NCI-H1048 (cell line): ENCODE measurements at places on chromosomes 4 and X.

DNA sequence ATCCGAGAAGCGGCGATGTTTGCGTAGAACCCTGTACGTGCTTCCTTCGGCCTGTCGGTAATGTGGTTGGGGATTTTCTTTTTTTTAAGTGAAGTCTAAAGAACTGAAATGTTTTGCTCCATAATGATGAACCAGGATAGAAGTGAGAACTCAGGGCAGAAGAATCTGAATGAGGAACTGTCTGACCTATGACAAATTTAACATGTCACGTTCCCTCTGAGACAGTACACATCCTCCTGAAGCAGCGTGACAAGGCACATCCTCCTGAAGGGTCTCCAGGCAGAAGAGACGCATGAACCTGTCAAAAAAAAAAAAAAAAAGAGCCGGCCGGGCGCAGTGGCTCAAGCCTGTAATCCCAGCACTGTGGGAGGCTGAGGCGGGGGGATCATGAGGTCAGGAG is 6.2 kb downstream of the CSF2RA start:
- no peak for DNase-seq

- DNase-seq, result no peak
Observed at GRCh38 chrX:153443476-153444332, 2.2 kb downstream of the TREX2 start.

- no peak for DNase-seq
Observed at GRCh38 chr4:165191348-165191656, 16.1 kb upstream of the KLHL2 start.

GRCh38 chr4:54384563-54384962 is 155.5 kb downstream of the PDGFRA start:
- peak; percentile 27 for DNase-seq

DNA sequence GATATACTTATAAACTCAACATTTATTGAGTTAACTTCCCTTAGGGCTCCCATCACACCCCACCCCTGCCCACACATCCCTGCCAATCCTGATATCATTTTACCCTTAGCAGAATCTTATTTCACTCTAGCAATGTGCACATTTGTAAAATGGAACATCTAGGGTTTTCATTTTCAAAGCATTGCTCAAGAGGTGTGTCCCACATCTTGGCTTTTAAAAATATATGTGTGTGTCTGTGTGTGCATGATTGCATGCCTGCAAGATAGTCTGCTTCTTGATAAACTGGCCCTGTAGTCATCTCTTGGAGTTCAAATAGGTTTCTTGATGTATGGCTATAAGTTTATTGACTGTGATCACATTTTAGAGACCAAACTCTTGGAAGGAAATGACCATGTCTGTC is 26.4 kb upstream of the EGF start:
- no peak for DNase-seq

GRCh38 chr4:40164459-40164858 is 32.4 kb upstream of the RHOH start:
- no peak for DNase-seq

DNA sequence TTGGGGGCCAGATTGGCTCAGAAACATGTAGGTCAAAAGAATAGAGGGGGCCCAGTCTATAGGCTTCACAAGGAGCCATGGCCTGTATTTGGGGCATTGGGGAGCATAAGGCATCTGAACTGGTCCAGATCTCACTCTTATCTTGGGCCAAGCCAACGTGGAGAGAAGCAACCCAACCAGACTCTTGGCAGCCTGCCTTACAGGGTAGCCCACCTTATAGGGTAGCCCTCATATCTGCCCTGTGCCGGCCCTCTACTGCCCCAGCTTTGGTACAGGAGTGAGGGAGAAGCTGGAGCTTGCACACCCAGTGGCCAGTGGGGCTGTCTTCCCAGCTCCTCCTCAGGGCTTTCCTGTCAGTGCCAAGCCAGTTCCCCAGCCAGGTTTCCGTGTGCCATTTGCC is 142.2 kb downstream of the AMMECR1 start:
- DNase-seq, result no peak

- DNase-seq, result no peak
Observed at GRCh38 chr4:184528051-184528450, 53.7 kb upstream of the IRF2 start.

GRCh38 chr4:171676555-171677215 is 136.5 kb upstream of the GALNTL6 start:
- DNase-seq, result no peak

GRCh38 chr4:147094238-147094637 is 148.6 kb upstream of the TTC29 start:
- DNase-seq, result no peak

DNA sequence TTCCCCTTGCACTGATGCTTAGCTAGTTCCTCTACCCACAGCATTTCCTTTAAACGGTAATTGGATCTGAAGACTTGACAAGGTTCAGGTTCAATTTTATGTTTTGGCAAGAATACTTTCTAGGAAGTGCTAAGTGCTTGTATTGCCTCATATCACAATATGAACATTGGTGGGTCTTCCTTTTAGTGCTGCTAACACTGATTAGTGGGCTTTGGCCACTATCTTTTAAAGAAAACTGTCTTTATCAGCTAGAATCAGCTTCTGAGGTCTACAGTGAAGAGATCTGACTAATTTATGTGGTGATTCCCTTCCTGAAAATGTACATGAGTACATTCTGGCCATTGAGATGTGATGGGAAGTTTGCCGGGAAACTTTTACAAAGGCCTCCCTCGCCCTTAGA is 316.7 kb upstream of the KLF3 start:
- no peak for DNase-seq

DNA sequence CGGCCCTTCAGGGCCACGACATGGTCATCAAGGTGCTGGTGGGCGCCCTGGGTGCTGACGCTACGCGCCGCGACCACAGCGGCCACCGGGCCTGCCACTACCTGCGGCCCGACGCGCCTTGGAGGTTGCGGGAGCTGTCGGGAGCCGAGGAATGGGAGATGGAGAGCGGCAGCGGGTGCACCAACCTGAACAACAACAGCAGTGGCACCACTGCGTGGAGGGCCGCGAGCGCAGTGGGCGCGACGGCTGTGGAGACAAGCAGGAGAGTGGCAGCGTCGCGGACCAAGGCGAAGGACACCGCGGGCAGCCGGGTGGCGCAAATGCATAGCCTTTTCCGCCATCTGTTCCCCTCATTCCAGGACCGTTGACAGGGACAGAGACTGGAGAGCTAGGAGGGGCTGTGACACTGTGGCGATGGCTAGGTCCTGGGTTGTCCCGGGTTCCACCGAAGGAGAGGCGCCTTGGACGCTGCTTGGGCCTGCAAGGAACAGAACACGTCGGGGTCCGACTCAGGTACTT is 919 bp downstream of the SOWAHD start:
- no peak for DNase-seq

DNA sequence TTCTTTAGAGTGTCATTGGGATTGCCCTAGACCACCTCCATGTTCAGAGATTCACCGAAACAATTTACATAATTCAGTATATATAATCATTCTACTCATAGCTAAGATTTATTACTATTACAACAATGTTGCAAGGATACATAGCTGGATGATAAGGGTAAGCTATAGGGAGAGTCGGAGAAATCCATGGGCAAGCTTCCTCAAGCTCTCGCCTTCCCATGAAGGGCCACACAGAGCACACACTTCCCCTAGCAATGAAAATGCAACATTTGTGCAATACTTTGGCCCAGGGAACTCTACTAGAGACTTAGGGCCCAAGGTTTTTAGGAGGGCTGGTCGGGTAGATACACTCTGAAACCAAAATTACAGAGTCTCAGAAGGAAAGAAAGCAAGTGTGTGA is 49.7 kb upstream of the ABCG2 start:
- DNase-seq, result no peak

DNA sequence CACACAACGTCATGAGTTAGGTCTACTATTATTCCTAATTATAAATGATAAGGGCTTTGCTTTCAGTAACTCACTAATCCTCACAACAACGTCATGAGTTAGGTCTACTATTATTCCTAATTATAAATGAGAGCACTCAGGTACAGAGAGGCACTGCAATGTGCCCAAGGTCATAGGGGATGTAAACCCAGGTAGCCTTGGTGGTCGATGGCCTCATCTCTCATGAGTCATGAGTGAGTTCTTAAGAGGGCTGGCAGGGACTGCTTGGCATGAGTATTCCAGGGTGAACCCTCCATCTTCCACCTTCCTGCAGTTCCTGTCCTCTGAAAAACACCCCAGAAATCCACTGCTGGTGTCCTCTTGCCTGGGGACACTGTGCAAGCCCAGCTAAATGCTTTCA is 317.1 kb downstream of the STK32B start:
- DNase-seq, result no peak

GRCh38 chr4:48212165-48212564 is 57.5 kb downstream of the TEC start:
- no peak for DNase-seq

DNA sequence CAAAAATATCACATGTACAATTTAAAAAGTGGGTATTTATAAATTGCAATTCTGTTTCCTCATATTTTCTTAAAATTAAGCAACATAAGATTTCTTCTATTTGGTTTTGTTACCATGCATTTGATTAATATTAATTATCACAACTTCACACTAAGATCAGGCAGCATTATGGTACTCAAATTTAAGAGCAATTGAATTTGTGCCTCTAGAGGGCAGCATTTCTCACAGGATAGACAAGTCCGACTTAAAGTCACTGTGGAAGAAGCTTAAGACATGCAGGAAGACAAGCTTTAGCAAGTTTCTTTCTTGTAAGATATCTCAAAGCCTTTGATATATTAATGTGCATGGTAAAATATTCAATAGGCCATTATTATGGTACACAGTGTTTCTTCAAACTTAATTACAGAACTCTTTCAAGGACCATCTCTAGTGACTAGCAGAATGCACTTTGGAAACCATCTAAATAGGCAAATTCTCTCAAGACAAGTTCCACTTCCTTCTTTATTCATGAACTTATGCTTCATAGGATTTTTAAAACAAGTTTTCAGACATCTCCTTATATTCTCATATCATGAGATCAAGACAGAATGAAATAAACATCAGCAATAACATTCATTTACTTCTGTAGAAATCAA is 35.0 kb downstream of the FBXW7 start:
- DNase-seq, result peak; percentile 7

GRCh38 chrX:153818571-153819383 is 11.6 kb downstream of the PDZD4 start:
- DNase-seq, result no peak

GRCh38 chr4:123893011-123893981 is 496.7 kb downstream of the SPRY1 start:
- no peak for DNase-seq

DNA sequence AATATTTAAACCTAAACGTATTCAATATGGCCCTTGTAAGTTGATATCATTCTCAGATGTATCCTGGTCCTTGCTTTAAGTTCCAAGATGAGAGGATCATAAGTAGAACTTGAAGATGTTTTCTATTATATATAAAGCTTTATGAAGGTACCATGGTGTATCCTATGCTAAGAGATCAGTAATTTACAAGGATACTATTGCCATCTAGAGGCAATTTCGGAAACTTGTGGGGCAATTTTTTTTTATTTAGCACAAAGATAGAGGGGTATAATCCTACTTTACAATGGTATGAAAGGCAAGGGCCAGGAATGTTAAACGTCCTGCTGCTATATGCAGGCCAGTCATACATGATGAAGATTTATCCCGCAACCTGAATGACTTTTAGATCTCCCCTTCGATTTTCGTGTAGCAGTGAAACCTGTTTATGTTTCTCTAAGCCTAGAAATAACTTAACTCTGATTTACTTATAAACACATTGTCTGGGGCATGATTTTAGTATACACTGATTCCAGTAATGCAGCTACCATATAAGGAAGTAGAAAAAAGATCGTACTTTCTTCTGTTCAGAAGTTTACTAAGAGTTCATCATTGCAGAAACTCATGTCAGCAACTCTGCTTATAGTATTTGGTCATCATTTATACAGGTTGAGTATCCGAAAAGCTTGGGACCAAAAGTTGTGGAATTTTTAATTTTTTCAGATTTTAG is 2.6 kb downstream of the SLC25A31 start:
- DNase-seq, result peak; percentile 7

GRCh38 chrX:55487143-55487542 is 2.5 kb downstream of the USP51 start:
- DNase-seq, result no peak

DNA sequence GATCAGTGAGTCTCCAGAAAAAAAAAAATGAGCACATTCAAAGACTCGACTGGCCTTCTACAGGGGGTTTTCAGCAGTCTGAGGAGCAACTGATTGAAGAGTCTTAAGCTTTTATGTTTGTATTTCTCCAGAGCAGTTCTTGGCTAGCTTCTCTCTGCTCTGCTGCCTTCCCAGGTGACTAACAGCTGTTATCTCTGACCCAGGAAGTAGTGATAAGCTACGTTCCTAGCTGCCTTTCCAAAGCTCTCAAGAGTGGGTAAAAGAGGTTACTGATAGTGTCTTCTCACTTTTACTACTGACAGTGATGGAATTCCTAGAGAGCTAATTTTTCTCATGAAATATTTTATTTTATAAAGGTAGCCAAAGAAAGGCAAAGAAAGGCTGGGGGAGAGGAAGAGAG is 66.6 kb downstream of the ENOX2 start:
- DNase-seq, result no peak

DNA sequence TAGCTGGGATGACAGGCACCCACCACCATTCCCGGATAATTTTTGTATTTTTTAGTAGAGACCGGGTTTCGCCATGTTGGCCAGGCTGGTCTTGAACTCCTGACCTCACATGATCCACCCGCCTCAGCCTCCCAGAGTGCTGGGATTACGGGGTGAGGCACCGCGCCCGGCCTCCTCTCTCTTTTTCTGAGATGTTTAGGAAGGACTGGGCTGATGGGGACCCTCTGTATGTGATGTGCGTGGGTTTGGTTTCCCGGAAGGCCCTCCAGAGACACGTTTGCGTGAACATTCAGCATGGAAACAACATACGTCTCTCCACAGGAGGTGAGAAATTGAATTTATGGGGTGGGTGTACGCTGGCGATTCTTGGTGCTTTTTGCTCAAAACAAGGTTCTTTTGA is 18.6 kb downstream of the SHOX start:
- DNase-seq, result no peak

GRCh38 chr4:13881892-13882291 is 254.4 kb upstream of the BOD1L1 start:
- no peak for DNase-seq

- DNase-seq, result no peak
Observed at GRCh38 chr4:125986307-125986706, 671.6 kb downstream of the FAT4 start.

DNA sequence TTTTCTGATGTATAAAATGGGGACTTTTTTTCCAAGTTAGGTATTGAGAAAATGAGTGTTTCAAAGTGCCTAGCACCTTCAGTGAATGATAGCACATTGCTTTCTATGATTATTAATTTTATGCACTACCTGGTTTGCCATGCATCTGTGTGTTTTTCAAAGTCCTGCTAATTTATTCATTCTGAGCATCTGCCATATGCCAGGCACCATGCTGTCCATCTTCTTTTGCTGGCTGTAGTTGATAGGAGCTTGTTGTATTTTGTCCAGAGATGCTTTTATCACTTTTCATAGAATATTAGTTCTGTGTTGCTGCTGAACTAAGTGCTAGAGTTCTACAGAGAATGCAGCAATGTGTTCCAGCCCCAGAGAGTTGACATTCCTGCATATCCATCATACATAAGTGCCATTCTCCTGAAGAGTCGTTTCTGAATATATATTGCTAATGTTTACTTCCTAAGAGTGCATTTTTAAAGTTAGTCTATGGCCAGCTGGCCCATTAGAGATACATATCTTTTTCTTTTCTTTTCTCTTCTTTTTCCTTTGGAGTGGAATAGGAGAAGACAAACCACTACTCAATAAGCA is 49.0 kb upstream of the CLNK start:
- DNase-seq, result no peak
